ENCODE measurements at places on chromosomes 16 and 17.

- peak; percentile 60 for DNase-seq
Measured at GRCh38 chr17:43945074-43945829, 3.0 kb upstream of the PPY start.

- DNase-seq = peak; percentile 81
Measured at GRCh38 chr17:18981642-18982424, 22.7 kb downstream of the FAM83G start.

DNA sequence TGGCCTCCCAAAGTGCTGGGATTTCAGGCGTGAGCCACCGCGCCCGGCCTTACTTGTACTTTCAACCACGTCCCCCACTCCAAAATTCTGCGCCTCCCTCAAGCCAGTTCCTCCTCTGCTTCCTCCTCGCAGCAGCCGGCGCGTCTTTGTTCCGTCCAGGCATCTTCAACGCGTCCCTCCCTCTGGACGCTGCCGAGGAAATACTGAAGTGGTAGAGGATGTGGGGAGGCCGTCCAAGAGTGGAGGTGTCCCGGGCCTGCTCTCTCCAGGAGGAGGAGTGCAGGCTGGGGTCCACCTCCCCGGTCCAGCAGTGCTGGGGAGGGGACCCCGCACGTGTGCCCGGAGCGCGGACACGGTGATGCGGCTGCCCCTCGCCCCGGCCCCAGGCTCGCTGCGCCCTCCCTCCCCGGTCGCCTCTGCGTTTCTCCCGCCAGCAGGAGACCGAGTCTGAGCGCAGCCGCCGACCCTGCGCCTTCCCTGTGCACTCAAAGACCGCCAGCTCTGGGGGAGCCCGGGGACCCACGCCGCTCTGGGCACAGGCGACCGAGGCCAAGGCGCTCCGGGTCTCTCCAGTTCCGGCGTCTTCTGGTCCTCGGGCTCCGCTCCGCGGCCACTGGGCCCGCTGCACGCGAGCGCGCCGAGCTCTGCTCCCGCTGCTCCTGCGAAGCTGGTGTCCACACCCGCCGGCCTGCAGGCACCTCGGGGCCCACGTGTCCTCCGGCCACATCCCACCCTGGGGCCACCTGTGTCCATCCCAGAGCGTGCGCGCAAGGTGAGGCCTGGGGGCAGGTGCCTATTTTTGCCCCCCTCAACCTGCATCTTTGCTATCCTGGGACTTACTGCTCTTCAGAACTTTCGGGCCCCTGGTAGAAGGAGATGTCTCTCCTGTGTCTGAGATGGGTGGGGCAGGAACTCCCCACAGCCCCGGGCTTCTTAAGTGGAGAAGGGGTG, 31.7 kb downstream of the OSBPL7 start:
- DNase-seq = peak; percentile 57

- DNase-seq = no peak
Measured at GRCh38 chr16:85187886-85188285, 75.6 kb upstream of the CIBAR2 start.

- DNase-seq = no peak
Measured at GRCh38 chr16:22124583-22125284, 32.4 kb downstream of the VWA3A start.

DNA sequence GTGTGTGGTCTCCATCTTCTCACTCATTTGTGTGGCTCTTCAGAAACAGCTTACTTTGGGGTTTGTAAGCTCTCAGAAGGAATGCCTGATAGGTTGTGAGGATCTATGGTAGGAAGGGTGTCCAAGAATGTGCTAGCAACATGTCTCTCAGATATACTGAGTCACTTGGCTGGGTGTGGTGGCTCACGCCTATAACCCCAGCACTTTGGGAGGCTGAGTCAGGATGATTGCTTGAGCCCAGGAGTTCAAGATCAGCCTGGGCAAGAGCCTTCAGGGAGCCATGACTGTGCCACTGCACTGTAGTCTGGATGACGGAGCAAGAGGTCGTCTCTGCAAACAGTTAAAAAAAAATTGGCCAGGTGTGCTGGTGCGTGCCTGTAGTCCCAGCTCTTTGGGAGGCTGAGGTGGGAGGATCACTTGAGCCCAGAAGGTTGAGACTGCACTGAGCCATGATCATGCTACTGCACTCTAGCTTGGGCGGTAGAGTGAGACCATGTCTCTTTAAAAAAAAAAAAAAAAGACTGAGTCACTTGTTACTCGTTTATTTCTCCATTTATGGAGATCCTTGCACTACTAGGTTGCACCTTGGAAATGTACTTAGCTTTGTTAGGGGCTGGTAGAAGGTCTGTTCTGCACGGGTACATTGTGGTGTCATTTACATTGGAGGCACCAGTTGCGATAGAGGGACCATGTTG, 232.0 kb downstream of the SNX29 start:
- peak; percentile 15 for DNase-seq

DNA sequence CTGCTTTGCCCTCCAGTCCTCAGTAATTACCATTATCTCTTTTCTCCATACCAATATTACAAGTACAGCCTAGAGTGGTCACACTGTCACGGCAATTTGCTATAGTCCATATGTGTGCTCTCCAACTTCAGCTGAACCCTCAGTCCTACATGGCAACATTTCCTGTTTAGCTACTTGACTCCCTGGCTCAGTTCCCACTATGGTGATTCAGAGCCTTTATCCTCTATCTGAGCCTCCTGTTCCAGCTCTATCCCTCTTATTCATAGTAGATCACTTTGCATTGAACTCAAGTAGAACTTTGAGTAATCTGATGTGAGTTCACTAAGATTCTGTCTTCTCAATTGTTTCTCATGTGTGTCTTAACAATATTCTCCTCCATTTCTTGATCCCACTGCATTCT, 43.7 kb upstream of the GOSR1 start:
- peak; percentile 93 for DNase-seq

GRCh38 chr17:1150863-1151600, 28.7 kb downstream of the ABR start:
- DNase-seq = no peak

GRCh38 chr17:74444406-74444805, 12.5 kb downstream of the GPRC5C start:
- peak; percentile 64 for DNase-seq

DNA sequence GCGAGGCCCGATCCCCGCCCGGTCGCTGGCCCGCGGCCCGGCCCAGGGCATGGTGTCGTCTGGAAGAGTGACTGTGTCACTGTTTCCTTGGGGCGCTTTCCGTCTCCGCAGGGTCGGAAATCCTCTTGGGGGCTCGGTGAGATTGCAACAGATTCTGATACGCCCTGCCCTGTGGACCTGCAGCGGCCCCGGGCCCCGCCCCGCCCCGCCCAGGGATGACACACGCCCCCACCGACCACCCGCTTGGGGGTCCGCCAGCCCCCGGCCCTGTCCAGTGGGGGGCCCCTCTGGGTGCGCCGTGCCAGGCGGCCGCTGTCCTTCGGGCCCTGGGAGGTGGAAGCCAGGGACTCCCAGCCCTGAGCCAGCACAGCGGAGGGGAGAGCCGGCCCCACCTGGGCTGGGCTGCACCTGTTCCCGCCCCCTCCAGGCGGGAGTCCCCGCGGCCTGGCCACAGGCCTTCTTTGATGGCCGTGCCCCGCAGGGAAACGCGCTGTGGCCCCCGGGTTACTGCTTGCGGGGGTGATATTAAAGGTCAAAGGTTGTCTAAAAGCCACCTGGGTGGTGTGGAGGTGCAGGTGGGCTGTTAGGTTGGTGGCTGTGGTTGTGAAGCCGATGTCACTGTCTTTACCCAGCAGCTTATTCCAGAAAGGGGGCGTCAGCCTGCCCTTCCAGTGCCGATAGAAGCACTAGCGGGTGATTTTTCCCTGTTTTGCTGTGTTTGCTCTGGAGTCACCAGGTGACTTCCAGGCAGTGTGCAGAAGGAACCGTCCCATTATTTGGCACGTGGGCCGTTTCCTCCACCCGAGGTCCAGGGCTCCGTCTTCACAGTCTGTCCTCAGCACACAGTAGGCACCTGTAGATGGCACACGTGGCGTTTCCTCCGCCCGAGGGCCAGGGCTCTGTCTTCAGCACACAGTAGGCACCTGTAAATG, 752 bp downstream of the TBC1D24 start:
- no peak for DNase-seq

DNA sequence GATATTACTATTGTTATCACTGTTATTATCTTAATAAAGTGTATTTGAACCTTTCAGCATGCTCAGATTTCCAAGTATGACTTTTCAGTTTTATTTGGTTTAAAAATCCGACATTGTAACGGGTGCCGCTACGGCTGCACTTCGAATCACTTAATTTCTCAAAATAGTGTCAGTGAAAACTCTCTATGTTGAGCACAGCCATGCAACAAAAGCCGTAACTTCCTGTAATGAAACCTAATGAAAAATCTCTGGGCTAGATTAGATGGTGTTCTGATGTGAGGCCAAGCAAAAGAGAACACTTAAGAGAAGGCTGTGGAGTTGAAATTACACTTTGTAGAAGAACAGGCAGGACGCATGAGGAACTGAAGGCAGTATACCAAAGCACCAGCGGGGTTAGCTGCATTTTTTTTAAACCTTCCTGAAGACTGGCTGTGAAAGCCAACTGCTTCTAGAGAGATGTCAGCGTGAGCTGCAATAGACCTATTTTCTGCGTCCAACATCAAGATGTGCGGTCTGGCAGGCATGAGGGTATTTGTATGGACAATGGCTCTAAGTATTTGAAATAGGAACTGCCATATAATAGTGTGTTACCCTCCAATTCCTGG, 1545.0 kb upstream of the GOT2 start:
- DNase-seq = no peak

Data from M059J (cell line).